Thoracic aorta (tissue), 2 donors: ENCODE measurements at places on chromosomes 4 and X. TPM values are rescaled to one million over a fixed set of nuclear protein-coding genes. Genes with fewer than 3 reads are reported as not detected.
A peak's percentile ranks its signal among the peaks of the same experiment; 100 is the strongest.

Gene NIPAL1
- total RNA-seq = 2.4 TPM

Gene MAGEB1
- total RNA-seq = not detected

Gene GAGE1
- not detected for total RNA-seq

Gene HSFX2
- 0.54 TPM for total RNA-seq

Gene TRMT10A
- total RNA-seq = 3.7 TPM

Gene SULT1B1
- total RNA-seq = 2.9 TPM

Gene SPIN2A
- 0.35 TPM for total RNA-seq

DNA sequence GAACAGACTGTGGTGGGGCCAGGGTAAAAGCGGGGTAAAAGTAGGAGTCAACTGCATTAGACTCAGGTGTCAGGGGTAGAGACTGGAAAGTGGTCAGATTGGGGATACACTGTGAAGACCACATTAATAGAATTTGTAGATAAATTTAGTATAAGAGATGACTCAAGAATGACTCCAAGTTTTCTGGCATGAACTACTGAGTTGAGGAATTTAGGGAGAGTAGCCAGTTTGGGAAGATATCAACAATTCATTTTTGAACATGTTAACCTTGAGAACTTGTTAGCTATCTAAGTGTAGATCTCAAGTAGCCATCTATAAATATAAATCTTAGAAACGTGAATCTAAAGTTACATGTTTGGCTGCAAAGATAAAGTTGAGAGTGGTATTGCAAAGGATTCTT is 206.9 kb upstream of the HCCS start:
- DNase-seq = no peak

GRCh38 chr4:8170341-8170740 is 11.7 kb upstream of the ABLIM2 start:
- no peak for DNase-seq

DNA sequence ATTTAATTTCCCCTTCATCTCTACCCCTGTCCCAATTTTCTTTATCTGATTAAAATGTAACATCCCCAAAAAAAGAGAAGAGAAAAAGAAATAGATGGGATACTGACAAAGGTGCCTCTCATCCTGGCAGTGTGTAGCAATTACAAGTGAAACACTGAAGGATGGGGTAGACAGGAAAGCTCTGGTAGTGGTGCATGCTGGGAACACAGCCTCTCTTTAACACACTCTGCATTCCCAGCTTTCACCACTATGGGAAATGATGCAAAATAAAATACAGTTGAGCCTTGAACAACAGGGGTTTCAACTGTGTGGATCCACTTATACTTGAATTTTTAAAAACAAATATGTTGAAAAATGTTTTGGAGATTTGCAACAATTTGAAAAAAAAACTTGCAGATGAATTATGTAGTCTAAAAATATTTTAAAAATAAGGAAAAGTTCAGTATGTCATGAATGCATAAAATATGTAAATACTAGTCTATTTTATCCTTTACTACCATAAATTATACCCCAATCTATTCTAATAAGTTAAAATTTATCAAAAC is 239.2 kb upstream of the DDX53 start:
- DNase-seq = no peak

DNA sequence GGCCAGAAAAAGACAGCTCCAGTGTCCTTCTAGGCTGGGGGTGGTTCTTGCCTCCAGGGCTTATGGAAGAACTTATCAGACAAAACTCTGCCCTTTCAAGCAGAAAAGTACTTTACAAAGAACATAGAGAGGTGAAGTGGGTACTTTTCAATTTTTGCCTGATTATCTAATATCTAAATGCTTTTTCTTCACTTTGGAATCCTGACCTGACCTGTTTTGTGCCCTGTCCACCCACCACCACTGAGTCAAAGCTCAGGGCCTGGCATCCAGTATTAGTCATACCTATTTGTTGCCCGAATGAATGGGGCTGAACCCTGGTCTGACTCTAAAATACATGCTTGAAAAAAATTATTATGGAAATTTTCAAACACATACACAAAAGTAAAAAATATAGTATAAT is 37.2 kb downstream of the RTL9 start:
- DNase-seq = no peak

DNA sequence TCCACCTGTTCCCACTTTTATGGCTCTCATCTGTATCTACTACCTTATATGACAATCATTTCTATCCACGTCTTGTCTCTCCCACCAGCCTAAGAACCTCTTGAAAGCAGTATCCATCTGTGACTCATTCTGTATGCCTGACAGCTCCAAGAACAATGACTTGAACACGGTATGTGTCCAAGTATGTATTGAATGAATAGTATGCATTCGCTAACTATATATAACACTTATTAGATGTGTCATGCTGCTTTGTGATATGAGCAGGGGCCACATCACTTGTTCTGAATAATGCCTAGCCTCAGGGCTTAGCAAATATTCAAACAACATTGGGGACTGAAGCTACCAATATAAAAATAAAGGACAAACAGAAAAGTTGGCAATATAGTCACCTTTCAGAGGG is 4.9 kb downstream of the OPHN1 start:
- no peak for DNase-seq

- DNase-seq = no peak
These were observed 52.4 kb downstream of the CBLL2 start for GRCh38 chrX:22325096-22325495.

DNA sequence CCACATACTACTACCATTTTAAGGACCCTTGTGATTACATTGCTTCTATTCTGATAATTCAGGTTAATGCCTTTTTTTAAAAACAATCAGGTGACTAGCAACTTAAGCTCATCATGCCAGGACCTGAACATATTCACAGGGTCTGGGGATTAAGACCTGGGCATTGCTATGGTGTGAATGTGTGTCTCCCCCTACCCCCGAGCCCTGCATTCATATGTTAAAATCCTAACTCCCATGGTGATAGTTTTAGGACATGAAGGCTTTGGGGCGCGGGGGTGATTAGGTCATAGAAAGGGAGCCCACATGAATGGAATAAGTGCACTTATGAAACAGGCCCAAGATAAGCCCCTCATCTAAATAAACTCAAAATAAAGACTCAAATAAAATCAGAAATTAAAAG is 734.4 kb upstream of the PABPC4L start:
- no peak for DNase-seq

DNA sequence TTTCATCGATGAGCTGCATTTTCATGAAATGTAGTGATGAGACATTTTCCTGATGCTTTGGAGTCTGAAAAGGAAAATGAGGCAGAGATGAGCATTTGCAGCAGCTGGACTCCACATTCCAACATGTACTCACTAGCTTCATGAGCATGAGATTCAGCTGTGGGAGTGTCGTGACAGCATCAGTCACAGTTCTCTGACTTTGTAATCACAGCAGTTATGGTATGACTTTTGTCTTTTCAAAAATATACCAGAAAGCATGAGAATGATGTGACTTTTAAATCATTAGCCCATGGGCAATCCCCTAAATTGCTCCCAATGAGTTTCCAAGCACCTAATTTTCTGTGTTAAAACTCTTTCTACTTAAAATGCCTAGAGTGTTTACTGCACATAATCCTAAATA is 18.3 kb upstream of the MSL3 start:
- no peak for DNase-seq

- no peak for DNase-seq
These were observed 12.5 kb downstream of the LDOC1 start for GRCh38 chrX:141164406-141164805.

DNA sequence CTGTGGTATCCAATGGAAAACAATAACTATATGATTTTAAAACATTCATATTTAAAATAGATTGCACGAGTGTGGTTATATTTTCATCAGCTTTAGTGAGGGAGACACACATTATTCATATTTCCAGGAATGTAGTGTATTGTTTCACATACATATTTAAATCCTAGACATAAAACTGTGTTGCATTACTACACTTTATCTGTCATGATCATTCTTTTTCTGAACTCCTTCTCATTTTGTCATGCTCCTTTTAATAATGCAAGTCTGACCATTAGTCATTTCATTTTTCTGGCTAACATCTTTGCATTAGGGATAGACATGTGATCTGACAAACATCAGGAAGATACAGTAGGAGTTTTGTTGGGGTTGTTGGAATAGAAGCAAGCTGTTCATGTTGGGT is 1382.7 kb downstream of the PCDH7 start:
- DNase-seq = no peak

DNA sequence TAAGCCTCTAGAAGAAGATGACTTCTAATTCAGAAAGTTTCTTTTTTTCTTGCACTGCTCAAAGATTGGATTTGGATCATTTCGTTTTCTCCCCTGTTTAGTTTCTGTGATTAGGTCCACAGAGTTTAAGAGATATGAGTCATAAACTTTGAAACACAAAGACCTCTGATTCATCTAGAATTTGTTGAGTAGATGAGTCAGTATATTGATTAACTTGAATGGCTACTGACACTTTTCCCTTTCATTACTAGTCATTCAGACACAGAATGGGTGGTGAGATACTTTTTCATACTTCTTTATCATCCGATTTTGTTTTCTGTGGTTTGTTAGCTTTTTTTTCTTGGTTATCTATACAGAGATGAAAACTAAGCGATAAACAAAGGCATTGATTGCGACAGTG is 34.1 kb upstream of the AFF2 start:
- no peak for DNase-seq

GRCh38 chrX:109840585-109840984 is 107.5 kb upstream of the ACSL4 start:
- peak; percentile 25 for DNase-seq

DNA sequence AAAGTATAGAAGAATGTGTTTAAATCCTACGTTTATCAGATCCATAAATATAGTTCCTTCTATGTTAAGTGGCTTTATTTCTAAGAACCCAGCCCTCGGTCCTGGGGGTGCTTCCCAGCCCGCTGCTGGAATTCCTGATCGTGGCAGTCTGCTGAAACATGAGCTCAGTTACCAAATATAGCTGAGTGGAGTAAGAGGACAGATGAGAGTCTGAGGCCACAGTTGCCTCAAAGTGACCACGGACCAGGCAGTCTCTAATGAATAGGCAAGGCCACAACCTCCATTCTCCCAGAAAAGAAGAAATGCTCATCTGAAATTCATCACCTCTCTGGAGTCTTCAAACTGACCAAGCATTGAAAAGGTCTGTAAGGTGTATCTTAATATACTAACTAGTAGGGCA is at the start of gene PALLD:
TSS of gene PALLD (plus strand) at position 219 of the 400 bp plus-strand sequence.
- DNase-seq = no peak

GRCh38 chr4:100420571-100420970 is 97.3 kb downstream of the EMCN start:
- DNase-seq = no peak

DNA sequence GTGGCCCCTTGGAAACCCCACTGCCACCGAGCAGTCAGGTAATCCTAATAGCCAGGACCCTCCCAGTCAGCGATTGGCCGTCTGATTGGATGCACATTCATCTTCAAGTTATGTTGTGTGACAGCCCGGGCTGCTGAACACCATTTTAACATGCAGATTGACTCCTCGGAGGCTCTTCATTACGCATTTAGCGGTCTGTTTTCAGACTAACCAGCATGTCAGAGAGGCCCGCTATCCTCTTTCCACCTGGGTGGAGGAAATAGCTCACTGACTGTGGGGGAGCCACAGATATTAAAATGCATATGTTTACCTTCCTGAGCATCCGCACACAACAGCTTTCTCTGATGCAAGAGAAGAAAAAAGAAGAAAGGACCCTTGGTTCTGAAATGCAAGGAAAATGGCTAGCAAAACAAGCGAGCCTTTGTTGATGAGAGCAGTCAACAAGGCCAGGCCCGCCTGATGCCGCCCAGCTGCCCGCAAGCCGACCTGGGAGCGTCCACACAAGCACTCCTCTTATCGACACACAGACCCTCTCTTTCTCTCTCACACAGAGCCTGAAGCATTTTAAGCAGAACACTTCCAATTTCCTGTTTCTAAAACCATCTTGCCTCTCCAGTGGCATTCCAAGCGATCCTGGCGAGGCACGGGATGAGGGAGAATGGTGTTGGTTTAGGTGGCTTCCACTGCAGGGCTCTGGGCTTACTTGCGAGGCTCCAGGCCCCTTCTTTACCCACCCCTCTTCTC is 118.3 kb downstream of the MGST2 start:
- DNase-seq = no peak

DNA sequence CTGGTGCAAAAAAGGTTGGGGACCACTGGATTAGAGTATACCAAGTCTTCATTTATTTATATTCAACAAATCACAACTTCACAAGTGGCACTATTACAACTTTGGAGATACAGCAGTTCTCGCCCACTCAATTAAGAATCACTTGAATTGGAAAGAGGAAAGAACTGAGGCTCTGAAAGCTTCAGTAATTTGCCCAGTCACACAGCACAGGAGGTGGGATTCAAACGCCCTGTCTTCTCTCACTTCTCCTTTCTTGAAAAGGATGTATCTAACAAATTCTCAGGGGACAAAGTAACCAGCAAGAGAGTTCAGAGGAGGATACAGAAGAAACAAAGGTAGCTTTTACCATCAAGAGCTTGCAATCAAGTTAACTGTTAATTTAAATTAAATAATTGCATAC is 12.4 kb downstream of the SMIM14 start:
- DNase-seq = no peak
